ENCODE measurements at places on chromosomes 7 and 10.

DNA sequence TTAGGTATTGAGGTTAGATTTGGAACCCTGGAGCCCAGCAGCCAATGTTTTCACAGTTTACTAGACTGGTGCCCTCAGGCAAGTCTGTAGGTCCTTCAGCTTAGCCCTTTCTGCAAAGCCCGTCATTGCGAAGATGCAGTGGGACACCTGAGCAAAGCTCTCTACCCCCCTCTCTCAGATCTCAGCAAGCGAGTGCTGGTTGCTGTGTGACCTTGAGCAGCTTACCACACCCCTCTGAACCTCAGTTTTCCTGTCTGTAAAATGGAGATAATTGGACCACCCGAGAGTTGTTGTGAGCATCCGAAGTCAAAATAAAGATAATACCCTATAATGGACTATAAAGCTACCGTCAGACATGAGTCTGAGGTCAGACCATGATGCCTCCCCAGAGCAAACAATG lies 3.7 kb downstream of the NPC1L1 start:
- no peak for DNase-seq

DNA sequence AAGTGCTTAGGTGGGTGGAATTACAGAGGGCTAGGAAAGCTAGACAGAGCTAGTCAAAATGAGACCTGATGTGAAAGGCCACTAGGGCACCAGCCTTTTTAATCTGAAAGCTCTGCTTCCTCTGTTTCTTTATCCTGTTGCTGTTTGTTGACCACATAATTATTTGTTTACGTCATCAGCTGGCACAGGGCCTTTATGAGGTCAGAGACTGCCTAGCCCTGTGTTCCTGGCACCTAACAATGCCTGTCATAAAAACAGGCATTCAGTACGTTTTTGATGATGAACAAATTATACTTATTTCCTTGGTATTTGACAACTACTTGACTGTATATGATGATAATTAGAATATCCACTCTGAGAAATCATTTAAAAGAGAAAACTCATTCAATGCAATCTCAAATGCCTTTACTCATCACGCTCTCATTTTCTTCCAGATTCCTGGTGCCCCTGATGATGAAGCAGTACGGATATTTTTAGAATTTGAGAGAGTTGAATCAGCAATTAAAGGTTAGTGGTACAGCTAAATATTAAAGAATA lies 26.0 kb downstream of the RBM17 start:
- DNase-seq: no peak

- no peak for DNase-seq
These were observed 119.0 kb upstream of the LANCL2 start for GRCh38 chr7:55246171-55246570.

GRCh38 chr7:5622746-5623145 lies 158.7 kb downstream of the RNF216 start:
- no peak for DNase-seq

DNA sequence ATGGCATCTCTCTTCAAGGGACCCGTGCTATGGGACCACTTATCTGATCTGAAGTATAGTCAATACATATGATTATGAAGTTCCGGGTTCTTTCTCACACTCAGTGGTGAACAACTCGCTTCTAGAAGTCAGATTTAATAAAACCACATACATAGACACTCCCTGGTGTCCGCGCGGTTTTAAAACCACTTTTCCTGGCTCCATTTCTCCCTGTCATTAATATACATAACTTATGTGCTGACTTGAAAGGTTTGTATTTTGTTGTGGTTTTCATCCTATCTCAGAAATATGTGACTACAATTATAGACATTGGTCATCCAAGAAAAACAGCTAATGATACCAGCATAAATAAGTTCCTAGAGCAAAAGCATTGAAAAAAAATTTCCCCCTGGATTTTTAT lies 34.0 kb downstream of the SVIL start:
- no peak for DNase-seq

DNA sequence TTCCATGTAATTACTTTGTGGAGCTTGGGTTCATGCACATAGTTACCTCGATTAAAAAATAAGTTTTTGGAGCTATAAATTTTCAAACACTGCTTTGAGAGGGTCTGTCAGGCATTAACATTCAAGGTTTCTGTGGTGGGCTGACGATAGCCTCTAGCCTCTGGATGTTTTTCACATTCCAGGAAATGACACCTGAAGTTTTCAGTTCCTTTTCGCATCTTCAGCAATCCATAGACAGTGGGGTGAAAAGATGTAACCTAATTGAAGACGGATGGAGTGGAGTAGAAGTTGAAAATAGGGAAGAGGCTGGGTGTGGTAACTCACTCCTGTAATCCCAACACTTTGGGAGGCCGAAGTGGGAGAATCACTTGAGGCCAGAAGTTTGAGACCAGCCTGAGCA lies 197.7 kb downstream of the AUTS2 start:
- DNase-seq: no peak

DNA sequence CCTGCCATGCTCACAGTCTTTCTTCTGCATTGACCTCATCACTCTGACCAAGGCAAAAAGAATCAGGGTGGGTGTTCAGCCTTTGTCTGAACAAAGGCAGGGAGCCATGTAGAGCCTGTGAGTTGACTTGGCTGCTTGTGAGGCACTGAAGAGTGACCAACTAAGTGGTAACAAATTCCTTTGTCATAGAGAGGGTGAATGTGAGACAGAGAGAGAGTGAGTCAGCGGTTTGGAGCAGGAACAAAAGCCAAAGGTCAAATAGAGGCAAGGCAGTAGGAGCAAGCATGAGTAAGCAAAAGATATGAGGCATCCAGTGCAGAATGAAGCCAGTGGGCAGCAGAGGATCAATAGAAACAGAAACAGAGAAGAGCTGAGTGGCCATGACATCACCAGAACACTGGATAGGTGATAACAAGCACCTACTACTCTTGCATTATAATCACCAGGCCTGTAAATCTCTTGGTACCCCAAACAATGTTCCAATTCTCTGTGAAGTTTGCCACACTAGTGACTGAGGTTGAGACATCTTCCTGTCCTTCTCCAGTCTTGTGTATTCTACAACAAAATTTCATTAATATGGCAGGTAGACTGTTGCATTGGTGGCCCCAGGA lies 116.2 kb upstream of the LAMB4 start:
- no peak for DNase-seq

DNA sequence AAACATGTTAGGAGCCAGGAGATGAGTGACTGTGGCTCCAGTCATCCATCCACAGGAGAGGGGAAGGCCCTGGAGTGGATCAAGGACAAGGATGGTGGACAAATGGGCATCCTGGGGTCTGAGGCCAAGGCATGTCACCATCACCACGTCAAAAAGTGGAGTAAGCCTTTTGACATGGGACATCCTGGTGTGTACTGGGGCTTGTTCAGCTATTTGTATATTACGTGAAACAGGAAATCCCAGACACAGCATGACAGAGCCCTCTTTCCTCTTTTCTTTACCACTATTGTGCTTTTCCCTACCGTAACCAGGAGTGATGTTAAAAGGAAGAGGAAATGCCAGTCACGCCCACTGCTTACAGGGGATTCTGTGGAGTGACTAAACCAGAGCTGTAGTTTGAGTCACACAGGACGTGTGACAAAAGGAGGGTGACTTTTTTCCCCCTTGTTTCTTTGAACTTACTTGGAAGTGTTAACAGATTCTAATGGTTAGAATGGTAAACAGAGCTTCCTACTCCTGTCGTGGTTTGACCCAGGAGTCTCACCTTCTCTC lies 15.4 kb downstream of the ACSL5 start:
- no peak for DNase-seq

DNA sequence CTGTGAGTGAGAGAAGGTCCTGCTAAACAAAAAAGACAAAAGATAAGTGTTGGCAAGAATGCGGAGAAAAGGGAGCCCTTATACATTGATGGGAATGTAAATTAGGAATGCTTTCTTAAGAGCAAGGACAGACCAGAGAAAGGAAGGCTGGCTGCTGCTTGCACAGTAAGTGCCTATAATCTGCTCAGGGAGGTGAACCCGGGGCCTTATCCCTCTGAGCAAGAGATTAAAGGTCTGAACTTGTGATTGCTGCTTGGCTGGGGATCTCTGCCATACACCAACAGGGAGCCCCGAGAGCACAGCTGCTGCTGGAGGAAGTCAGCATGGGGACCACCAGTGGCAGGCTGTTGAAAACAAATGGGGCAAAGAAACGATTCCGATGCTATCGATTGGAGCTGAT lies 32.0 kb upstream of the CRTAC1 start:
- no peak for DNase-seq

DNA sequence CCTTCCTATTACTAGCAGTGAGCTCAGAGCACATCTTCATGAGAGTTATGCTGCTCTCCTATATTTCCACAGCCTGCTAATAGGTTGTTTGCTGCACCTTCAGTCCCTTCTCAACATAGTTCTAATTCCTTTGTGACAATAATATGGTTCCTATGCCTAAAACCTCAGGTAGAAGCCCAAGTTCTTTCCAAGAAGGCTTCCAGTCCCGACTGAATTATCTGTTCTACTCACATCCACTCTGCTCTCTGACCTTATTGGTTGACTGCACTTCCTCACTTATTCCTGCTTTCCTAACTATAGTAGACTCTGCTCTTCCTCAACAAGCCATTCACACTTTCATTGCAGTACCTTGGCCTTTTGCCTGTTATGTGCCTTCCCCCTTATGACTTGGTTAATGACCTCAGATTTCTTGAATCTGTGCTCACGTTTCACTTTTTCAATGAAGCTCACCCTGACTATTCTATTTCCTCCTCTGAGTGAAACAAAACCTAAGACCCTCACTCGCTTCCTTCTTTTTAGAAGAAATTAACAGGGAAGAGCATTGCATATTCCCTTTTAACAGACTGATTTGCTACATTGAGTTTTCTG lies 132.7 kb downstream of the MDFIC start:
- DNase-seq: no peak

DNA sequence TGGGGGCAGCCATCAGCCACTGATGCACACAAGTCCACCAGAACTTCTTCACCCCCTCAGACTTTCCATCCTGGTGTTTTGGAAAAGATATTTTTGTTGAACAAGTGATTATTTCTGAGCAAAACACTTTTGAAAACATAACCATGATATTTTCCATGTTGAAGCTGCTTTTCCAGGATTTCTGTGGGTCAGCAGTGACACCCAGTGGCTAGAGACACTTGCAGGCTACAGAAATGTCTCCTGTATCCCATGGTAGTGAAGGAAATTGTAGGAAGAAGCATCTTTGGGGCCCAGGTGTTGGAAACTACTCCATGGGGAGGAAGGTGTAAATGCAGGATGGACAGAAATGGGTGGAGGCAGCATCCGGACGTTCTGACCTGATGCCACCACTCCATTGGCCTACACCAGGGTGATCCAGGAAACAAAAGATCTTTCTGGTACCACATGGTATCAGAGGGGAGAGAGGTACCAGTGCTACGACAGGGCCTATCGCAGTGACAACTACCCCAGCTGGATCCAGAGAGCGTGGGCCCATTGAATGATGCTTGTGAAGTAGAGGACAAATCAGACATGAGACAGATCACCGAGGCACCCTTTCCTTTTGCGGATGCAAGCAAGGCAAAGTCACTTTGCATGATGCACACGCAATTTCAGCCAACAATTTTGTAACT lies 111.7 kb upstream of the COBL start:
- no peak for DNase-seq

DNA sequence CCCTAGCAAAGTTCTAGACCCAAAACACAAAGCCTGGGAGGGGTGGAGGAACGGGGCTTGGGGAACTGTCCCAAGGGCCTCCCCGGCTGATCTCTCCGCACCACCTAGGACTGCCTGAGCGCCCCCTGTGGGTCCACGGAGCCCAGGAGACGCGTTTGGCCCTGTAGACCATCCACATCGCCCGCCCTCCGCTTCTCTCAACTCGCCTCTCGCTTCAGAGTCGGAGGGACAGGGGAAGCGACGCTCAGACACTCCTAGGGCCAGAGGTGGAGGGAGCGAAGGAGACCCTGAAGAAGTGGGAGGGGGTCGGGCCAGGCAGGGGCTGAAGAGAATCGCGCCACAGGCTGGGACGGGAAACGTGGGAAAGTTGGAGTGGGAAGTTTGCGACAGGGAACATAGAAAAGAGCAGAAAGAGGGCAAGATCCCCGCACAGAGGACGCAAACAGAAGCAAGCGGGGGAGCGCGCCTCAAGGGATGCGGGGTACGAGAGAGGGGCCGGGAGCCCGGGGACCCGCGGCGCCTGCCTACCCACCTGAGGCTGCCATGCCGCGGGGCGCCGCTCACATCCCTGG lies 378 bp downstream of the PIK3AP1 start:
- no peak for DNase-seq

- no peak for DNase-seq
These were observed 13.9 kb downstream of the HNRNPA2B1 start for GRCh38 chr7:26186364-26187311.

- no peak for DNase-seq
These were observed 557 bp downstream of the CYTH3 start for GRCh38 chr7:6271694-6272440.

DNA sequence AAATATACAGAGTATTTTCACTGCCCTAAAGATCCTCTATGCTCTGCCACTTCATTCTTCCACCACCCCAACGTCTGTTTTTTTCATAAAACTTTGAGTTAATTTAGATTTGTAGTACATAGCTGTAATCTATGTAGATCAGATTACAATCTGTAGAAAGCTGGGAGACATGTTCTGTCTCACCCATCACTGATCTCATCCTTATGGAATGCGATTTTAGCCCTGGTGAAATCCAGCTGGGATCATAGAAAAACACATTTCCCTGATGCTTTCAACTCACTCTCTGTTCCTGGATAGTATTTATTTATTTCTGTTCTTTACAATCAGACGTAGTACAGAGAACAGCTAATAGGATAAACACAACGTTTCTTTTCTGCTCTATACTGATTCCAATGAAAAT lies 521.0 kb downstream of the KIF20B start:
- DNase-seq: no peak

DNA sequence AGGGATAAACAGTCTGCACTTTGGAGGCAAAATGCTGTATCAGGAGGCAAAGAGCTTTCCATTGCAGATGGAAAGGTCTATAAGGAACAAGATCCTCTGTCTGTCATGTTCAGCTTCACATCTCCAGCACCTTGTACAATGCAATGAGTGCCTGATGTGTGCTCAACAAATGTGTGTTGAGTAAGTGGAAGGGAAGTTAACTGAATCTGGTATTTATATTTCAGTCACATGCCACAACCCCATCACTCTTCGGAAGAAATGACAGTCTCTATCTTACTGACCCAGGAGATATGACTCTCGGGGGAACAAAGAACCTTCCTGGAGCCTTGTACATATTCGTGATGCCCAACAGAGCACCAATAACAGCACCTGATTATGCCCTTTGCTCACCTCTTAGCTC lies 20.0 kb upstream of the DNAJC1 start:
- no peak for DNase-seq

- DNase-seq: no peak
These were observed 150.4 kb upstream of the PRPS1L1 start for GRCh38 chr7:18177815-18178660.

All from activated T-helper 1 cell treated with Interleukin-2 at 50 U/mL for 16 hours (primary cell).